ENCODE measurements at places on chromosomes 16 and 17.

GRCh38 chr17:75864448-75864871, 9.3 kb upstream of the WBP2 start:
- DNase-seq, result no peak

DNA sequence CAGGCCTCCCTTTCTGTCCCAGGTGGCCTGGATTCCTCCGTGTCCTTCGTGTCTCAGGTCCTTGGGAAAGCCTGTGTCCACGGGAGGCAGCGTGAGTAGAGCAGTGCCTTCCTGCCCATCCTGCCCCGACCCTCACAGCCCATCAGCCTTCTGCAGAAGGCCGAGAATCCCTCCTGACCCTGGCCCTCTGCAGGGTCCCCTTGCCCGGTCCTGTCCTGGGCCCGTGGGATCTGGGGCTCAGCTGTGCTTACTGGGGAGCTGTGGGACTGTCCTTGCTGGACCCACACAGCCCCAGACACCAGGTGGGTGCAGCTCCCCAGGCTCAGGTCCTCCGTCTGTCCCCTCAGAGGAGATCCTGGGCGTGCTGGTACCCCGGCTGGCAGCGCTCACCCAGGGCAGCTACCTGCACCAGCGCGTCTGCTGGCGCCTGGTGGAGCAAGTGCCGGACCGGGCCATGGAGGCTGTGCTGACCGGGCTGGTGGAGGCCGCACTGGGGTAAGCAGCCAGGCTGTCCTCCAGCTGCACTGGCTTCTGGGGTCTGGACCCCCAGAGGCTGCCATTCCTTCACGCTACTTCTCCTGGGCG, 3.9 kb downstream of the TELO2 start:
- DNase-seq, result no peak

DNA sequence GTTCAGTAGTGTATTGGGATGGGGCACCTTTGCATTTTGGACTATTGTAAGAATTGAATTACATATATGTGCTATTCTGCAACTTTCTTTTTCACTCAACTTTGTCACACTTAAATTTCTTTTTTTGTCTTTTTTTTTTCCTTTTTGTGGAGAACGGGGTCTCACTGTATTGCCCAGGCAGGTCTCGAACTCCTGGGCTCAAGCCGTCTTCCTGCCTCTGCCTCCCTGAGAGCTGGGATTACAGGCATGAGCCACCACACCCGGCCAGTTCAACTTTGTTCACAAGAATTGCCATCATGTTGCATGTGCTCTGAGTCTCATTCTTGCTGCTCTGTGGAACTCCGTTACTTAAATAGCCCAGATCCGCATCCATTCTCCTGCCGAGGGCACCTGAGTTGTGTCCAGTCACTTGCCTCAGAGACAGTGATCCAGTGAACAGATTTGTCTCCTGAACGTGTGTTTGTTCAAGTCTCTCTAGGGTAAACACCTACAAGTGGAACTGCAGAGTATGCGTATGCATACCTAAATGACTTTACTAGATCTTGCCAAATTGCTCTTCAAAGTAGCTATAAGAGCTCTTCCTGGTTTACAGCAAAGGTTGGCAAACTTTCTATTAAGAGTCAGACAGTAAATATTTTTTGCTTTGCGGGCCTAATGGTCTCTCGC, 3.4 kb upstream of the SLC38A10 start:
- DNase-seq, result no peak

- peak; percentile 90 for DNase-seq
These were observed 22.9 kb upstream of the C16orf87 start for GRCh38 chr16:46853713-46854443.

DNA sequence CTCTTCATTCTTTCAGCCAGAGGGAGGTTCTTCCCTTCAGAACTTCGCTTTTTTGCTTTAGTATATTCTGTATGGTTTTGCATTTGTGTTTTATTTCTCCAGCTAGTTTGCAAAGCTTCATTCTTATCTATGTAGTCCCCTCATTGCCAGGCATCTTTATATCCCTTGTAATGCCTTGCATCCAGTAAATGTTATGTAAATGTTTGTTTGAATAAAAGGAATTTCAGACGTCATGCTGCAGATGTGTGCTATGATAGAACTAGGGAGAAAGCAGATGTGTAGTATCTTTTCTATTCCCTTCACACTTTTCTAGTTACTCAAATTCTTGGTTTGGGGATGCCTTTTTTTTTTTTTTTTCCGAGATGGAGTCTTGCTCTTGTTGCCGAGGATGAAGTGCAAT, 62.6 kb upstream of the RASL10B start:
- DNase-seq, result no peak

DNA sequence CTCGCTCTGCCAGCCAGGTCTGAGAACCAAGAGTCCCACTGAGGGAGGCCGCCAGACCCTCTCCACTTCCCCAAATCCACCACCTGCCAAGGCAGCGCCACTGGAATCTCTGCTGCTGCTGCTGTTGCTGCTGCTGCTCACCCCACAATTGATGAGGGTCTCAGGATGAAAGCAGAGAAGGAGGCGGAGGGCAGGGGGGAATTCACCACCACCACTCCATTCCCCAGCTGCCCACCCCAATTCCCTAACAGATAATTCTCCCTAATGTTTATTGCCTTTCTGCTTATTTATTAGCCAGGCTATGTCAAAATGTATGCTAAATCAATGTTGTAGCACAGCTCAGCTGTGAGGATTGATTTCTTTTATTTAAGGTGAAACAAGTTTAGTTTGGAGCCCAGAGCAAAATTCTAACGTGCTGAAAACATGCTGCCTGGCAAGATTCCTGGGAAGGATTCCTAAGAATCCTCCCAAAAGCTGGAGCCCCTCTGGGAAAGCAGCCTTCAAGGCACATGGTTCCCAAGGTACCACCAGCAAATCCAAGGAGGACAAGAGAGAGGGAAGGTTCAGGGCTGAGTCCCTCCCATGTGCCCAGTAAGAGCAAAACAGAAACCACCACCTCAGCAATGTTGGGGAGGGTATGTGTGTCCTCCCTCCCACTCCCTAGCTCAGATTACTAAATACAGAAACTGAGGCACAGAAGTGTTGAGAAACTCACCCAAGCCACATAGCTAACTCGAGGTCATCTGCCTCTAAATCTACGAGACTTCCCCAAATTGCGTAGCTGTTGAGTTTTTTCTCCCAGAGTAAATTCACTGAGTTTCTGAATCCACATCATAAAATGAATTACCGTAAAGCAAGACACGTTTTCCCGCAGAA, 12.2 kb upstream of the CDH5 start:
- peak; percentile 80 for DNase-seq

- no peak for DNase-seq
These were observed 17.7 kb downstream of the CARD14 start for GRCh38 chr17:80187515-80187941.

GRCh38 chr17:60138769-60139437, 10.9 kb upstream of the CA4 start:
- DNase-seq, result no peak

- no peak for DNase-seq
These were observed 103.4 kb upstream of the IRX3 start for GRCh38 chr16:54389836-54390494.

GRCh38 chr17:71496552-71496951, 624.3 kb upstream of the SOX9 start:
- DNase-seq, result no peak

GRCh38 chr17:27575096-27575911, 55.7 kb upstream of the LGALS9 start:
- no peak for DNase-seq

DNA sequence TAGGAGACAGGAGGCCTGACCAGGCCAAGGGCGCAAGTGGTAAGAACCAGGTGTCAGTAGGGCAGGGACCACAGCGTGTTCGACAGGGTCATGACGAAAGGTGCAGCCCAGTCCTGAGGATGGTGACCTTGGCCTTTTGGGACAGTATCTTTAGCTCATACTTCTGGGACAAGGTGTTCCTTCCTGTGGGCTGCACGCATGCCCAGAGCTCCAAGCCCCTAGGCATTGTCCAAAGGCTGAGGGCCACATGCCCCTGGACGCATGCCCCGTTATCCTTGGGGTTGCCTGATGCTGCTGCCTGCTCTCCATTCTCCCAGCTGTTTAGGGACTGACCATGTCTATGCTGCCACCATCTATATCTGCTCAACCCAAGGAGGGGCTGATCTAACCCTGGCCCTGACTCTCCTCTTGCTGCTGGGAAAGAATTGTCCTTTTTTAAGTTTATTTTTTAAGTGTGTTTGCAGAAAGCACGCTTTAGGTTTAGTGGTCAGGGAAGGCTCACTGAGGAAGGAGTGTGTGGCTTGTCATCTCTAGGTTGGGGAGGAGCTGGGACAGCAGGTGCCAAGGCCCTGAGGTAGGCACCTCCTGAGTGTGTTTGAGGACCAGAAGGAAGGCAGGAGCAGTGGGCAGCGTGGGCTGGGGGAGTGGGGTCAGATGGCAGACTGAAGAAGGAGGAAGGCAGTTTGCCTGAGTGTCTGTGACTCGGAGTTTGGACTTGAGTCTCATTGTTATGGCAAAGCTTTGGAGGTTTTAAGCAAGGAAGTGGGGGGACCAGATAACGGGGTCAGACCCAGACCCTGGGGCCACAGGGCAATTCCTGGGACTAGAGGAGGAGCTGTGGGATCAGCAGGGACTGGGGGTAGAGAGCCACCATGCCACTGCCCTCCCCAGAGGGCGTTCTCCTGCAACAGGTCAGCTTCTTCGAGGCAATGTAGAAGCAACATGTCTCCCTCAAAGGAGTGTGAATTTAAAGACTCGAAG, 15.1 kb upstream of the CBX4 start:
- DNase-seq, result no peak

DNA sequence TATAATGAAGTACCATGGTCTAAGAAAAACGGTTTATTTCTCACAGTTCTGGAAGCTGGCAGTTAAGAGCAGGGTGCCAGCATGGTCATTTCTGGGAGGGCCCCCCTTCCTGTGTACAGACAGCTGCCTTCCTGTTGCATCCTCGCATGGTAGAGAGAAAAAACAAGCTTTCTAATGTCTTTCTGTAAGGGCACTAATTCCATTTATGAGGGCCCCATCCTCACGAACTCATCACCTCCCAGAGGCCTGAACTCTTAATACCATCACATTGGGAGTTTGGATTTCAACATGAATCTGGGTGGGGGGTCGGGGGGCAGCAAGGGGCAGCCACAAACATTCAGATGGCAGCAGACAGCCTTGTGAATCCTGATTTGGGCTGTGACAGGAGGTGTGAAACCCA, 149.7 kb downstream of the CCDC182 start:
- DNase-seq, result no peak

DNA sequence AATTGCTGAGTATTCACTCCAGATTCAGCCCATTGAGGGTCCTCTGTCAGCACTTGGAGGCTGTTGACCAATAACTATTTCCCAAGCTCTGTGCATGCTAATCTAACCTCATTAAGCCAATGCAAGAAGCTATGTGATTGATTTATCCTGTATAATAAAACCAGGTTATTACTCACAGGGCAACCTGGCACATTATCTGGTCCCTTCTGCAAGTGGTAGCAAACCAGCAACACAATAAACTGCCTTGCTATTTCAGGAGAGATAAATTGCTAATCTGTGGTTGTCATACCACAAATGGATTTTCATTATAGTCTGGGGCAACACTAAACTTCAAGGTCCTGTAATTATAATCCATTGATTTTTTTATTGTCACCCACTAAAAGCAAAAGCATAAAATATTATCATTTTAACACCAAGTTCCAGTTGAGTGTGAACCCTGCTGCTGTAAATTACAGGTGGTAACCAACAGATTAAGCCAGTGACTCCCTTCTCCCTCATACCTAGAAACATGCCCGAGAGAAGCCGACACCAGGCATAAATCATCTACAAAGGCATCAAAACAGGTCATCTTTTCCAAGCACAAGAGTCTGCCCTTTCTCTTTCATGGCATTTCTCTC, 51.1 kb upstream of the SOX9 start:
- no peak for DNase-seq

DNA sequence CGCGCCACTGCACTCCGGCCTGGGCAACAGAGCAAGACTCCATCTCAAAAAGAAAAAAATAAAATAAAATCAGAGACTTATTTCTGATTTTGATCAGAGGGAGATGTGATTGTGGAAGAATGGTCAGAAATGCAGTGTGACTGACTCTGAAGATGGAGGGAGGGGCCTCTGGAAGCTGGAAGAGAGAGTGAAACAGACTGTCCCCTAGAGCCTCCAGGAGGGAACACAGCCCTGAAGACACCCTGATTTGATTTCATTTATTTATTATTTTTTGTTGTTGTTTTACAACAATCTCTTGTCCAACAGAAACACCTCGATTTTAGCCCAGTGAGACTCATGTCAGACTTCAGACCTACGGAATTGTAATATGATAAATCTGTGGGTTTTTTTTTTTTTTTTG, 26.1 kb downstream of the BCL7C start:
- peak; percentile 36 for DNase-seq

DNA sequence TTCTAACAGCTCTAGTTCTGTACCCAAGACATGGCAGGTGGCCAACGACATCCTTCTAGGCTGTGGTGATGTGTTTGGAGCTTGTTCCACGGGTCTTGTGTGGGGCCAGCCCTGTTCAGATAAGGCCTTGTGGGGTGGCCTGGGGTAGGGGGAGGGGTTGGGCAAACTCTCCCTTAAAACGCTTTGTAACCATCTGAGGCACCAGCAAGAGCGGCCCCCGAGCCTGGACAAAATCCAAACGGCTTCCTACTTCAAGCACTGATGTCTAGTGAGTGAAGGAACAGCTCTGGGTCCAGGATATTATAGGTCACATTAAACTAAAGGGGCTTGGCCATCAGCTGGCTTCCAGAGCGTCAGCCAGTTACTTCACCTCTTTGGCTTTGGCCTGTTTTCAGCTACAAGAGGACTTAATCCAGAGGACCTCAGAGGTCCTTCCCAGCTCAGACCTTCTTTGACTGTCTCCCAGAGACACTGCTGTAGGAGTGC, 11.9 kb downstream of the SERPINF1 start:
- no peak for DNase-seq

DNA sequence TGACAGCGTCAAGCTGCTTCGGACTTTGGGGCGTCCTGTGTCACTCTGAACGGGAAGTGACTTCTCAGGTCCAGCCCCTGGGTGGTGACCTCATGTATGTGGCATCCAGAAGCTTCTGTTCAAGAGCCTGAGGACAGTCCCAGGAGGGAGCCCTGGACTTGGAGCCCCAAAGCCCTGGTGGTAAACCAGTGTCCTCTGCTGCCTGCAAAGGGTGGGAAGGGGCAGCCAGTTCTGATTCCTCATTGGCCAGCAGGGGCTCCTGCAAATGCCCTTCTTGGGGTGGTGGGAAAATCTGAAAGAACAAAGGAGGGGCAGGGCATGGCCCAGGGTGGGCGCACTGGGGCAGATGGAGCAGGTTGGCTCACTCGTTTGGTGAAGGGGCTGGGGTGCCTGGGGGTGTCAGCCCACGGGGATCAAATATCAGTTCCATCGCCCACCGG, 1.6 kb downstream of the OSGIN1 start:
- peak; percentile 94 for DNase-seq

GRCh38 chr17:80892019-80892855, 99.4 kb upstream of the CHMP6 start:
- DNase-seq, result no peak

DNA sequence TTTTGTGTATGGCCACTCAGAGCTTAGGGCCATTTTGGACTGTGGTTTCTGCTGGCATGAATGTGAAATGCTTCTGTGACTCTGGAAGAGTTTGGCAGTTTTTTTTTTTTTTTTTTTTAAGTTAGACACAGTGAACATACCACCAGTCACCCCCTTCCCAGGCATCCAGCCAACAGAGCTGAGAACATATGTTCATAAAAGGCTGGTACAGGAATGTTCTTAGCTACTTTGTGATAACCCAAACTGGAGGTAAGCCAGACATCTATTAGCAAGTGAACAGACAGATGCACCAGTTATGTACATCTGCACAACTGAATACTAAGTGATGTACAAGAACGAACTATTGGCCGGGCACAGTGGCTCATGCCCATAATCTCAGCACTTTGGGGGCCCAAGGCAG, 92.7 kb downstream of the ABCC1 start:
- DNase-seq, result no peak

Measured in mesendoderm (in vitro differentiated cells).